ENCODE measurements at places on chromosomes 2 and 18.
A peak's percentile ranks its signal among the peaks of the same experiment; 100 is the strongest.

GRCh38 chr2:2642906-2643890 is 312.1 kb upstream of the MYT1L start:
- H3K36me3 ChIP-seq = no peaks in the 10 kb centered on the region
- no peak for DNase-seq
- H3K27ac ChIP-seq = no peak overlapping the region
- H3K27me3 ChIP-seq = peaks cover 3% of the 10 kb centered on the region
- H3K4me3 ChIP-seq = no peak overlapping the region

GRCh38 chr2:218745160-218745558 is 34.5 kb downstream of the TTLL4 start:
- no peak for DNase-seq
- H3K4me1 ChIP-seq = peaks cover 12% of the 10 kb centered on the region
- no peaks in the 10 kb centered on the region for H3K27me3 ChIP-seq
- no peak overlapping the region for H3K27ac ChIP-seq
- H3K4me3 ChIP-seq = no peak overlapping the region

- H3K4me1 ChIP-seq = no peaks in the 10 kb centered on the region
- DNase-seq = no peak
- H3K27me3 ChIP-seq = no peaks in the 10 kb centered on the region
- H3K27ac ChIP-seq = no peak overlapping the region
Measured at GRCh38 chr2:133710613-133711012, 142.3 kb upstream of the NCKAP5 start.

- no peaks in the 10 kb centered on the region for H3K27me3 ChIP-seq
- no peak overlapping the region for H3K4me3 ChIP-seq
- no peak for DNase-seq
- no peaks in the 10 kb centered on the region for H3K4me1 ChIP-seq
- no peak overlapping the region for H3K27ac ChIP-seq
Measured at GRCh38 chr2:7289697-7290096, 372.5 kb downstream of the RNF144A start.

GRCh38 chr2:214489181-214489580 is 78.3 kb downstream of the VWC2L start:
- H3K4me1 ChIP-seq = peaks cover 8% of the 10 kb centered on the region
- DNase-seq = no peak
- H3K27ac ChIP-seq = no peak overlapping the region
- no peak overlapping the region for H3K4me3 ChIP-seq

DNA sequence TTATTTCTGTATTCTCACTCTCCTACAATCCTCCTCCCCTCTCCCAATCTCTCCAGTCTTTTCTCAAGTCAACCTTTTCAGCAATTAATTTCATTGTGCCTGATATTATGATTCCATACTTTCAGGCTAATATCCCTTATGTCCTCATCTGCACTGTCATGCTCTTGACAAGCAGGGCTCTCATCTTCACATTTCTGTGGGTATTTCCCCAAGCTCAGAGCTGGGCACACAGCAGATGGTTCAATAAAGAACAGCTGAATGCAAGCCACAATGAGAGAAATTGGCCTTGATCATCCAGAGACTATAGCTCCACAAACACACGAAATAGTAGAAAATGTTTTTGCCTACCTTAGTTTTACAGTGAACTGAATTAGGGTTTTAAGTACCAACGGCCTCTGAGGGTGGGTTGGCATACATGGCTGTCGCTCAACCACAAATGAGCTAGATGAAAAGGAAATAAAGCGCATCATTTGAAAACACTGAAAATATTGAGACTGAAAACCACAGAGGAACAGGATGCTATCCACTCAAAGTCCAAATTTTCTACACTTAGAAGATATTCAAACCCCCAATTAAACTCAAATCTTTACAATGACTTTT is 47.5 kb upstream of the STAT1 start:
- H3K27ac ChIP-seq = no peak overlapping the region
- H3K4me3 ChIP-seq = no peak overlapping the region
- no peaks in the 10 kb centered on the region for H3K36me3 ChIP-seq

- H3K4me1 ChIP-seq = no peaks in the 10 kb centered on the region
- no peak overlapping the region for H3K4me3 ChIP-seq
- H3K27me3 ChIP-seq = no peaks in the 10 kb centered on the region
- DNase-seq = no peak
Measured at GRCh38 chr2:134457765-134458472, 204.0 kb downstream of the MGAT5 start.

- H3K27me3 ChIP-seq = no peaks in the 10 kb centered on the region
- H3K27ac ChIP-seq = no peak overlapping the region
- no peaks in the 10 kb centered on the region for H3K4me1 ChIP-seq
- no peaks in the 10 kb centered on the region for H3K36me3 ChIP-seq
- no peak for DNase-seq
- H3K4me3 ChIP-seq = no peak overlapping the region
Measured at GRCh38 chr2:112118148-112118547, 20.0 kb upstream of the FBLN7 start.

DNA sequence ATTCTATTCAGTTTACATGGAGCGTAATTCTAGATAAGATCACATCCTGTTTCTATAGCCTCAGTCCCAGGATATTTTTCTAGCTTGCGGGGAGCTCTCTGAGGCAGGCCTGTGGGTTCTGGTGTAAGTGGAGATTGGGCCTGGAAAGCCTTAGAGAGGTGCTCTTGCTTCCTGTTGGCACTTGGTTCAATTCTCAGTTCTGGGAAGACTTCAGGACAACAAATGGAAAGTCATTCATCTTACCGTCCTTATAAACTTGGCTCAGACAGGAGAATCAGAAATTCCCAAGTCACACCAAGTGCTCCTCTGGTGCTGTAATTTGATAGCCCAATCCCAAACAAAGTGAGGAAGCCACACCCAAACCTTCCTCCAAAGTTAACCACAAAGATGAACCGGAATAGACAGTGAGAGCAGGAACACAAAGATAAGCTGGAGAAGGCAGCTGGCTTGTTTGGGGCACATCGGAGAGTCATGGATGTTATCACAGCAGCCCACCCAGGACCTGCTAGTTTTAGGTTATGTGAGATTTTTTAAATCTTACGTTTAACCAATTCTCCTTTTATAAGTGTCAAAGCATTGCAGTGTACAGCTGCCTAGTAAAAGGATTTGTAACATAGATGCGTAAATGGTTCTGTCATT is 144.3 kb upstream of the MAP3K20 start:
- peak overlapping the region; percentile 33 for H3K4me3 ChIP-seq
- H3K4me1 ChIP-seq = no peaks in the 10 kb centered on the region
- no peak for DNase-seq
- H3K36me3 ChIP-seq = no peaks in the 10 kb centered on the region

DNA sequence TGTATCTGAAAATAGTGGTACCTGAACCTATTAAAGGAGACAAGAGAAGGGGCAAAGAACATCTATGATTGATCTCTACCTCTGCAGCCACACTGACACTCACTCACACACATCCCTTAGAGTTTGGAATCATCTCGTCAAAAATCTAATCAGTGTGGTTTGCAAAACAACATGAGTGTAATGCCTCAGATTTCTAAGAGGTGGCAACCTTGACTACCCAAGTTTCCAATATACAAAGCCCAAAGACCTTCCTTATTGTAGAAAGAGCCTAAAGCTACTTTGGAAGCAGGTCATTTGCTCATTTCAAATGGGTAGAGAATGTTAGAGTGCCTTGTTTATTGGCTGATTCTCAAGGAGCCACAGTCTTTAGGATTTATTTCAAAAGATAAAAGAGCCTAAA is 444.9 kb downstream of the ARHGAP15 start:
- H3K27me3 ChIP-seq = no peaks in the 10 kb centered on the region
- no peaks in the 10 kb centered on the region for H3K4me1 ChIP-seq
- no peak overlapping the region for H3K27ac ChIP-seq
- DNase-seq = no peak
- H3K36me3 ChIP-seq = no peaks in the 10 kb centered on the region

- peaks cover 17% of the 10 kb centered on the region for H3K4me1 ChIP-seq
- H3K36me3 ChIP-seq = no peaks in the 10 kb centered on the region
- H3K27ac ChIP-seq = no peak overlapping the region
- H3K4me3 ChIP-seq = no peak overlapping the region
- H3K27me3 ChIP-seq = no peaks in the 10 kb centered on the region
Measured at GRCh38 chr2:111171337-111171930, 50.7 kb downstream of the BCL2L11 start.

GRCh38 chr2:105391058-105391627 is 7.7 kb downstream of the FHL2 start:
- H3K27me3 ChIP-seq = no peaks in the 10 kb centered on the region
- peaks cover 6% of the 10 kb centered on the region for H3K36me3 ChIP-seq
- peaks cover 58% of the 10 kb centered on the region for H3K4me1 ChIP-seq
- no peak overlapping the region for H3K4me3 ChIP-seq

DNA sequence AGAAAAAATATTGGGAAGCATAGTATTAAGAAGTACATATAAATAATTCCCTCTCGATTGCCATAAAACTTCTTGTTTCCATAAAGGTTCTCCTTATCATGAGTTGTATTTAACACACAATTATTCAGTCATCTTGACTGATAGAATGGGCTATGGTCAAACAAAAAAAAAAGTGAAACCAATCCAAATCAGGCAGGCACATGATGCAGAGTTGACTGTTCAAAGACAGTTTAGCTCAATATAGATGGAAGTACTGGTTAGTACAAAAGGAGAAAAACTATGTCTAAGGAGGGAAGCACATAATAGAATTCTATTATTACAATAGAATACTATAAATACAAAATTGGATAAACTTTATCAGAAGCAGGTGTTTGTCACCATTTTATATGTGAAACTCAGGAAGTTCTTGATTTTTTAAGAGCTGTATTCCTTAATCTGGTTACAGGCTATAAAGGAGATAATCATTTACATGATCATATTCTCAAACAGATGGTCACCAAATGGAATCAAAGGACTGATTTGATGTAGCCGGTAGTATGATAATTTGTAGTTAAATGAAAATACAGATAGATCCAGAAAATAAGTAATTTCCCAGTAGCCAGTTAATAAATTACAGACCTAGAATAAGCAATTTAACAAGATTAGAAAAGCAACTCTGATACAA is 18.2 kb upstream of the CALCRL start:
- no peak overlapping the region for H3K27ac ChIP-seq
- no peak for DNase-seq
- H3K4me1 ChIP-seq = no peaks in the 10 kb centered on the region
- H3K27me3 ChIP-seq = no peaks in the 10 kb centered on the region
- H3K36me3 ChIP-seq = no peaks in the 10 kb centered on the region
- no peak overlapping the region for H3K4me3 ChIP-seq

DNA sequence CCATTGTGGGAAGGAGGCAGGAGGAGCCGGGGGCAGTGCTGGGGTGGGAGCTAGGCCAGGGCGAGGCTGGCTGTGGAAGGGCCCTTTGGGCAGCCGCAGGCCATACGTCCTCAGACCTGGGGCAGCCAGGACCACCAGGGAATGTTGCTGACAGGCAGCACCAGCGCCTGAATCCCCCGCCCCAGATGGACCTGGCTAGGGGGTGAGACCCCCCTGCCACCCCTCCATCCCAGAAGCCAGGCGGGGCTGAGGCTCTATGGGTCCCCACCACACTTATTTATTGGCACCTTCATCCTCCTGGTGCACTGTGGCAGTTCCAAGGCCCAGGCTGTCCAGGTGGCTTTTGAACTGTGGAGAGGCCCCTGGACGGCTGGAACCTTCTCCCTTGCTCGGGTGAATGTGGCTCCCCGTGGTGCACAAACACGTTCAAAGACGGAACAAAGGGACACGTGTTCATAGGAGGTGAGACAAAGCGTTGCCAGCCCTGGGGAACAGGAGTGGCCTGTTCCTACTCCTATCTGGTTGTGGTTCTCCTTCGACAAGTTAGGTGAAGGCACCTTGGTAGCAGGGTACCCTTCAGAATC is 35.1 kb downstream of the RAMP1 start:
- DNase-seq = no peak
- H3K27ac ChIP-seq = peak overlapping the region; percentile 98
- H3K36me3 ChIP-seq = no peaks in the 10 kb centered on the region

DNA sequence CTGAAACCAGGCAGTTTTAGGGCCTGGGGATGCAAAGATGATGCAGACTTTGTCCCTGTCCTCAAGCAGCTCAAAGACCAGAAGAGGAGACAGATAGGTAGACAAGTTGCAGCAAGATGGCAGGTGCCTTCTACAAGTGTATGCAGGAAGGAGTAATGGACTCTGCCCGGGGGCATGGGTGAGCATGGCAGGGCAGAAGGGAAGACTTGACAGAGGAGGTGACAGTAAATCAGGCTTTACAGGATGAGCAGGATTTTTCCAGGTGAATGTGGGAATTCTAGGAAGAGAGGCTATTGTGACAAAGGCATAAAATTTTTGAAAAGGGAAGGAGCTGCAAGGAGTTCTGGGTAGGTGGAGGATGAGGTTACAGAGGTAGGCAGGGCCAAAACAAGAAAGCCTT is 4.7 kb downstream of the EFEMP1 start:
- no peak overlapping the region for H3K4me3 ChIP-seq
- H3K36me3 ChIP-seq = no peaks in the 10 kb centered on the region
- H3K27me3 ChIP-seq = no peaks in the 10 kb centered on the region
- no peak overlapping the region for H3K27ac ChIP-seq
- no peak for DNase-seq

- no peak overlapping the region for H3K4me3 ChIP-seq
- no peak for DNase-seq
- H3K27me3 ChIP-seq = no peaks in the 10 kb centered on the region
- H3K27ac ChIP-seq = no peak overlapping the region
- H3K36me3 ChIP-seq = peaks cover 6% of the 10 kb centered on the region
- H3K4me1 ChIP-seq = no peaks in the 10 kb centered on the region
Measured at GRCh38 chr2:25929789-25930473, 51.6 kb upstream of the ASXL2 start.

- no peak for DNase-seq
- H3K4me3 ChIP-seq = no peak overlapping the region
- no peak overlapping the region for H3K27ac ChIP-seq
- H3K27me3 ChIP-seq = no peaks in the 10 kb centered on the region
- H3K36me3 ChIP-seq = no peaks in the 10 kb centered on the region
Measured at GRCh38 chr18:31680831-31681568, 3.4 kb downstream of the B4GALT6 start.

DNA sequence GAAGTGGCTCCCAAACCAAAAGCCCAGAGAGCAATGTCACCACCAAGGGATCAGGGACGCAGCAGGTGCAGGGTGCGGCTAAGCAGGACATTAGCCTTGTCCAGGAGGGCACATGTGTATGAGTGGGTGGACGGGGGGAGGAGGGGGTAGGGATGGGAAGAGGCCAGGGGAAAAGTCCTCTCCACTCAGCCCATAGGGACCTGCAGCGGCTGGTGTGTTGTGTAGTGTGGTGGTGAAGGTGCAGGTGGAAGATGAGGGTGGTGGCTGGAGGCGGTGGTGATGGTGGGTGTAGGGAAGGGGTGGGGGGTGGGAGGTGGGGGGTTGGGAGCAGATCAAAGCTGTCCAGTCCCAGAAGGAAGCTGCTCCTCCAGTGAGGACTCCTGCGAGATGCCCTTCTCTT is 3.7 kb downstream of the C2orf81 start:
- H3K4me3 ChIP-seq = no peak overlapping the region
- H3K27ac ChIP-seq = no peak overlapping the region
- no peaks in the 10 kb centered on the region for H3K36me3 ChIP-seq
- DNase-seq = no peak
- peaks cover 10% of the 10 kb centered on the region for H3K27me3 ChIP-seq
- H3K4me1 ChIP-seq = no peaks in the 10 kb centered on the region

GRCh38 chr2:212953170-212953920 is 198.1 kb downstream of the IKZF2 start:
- no peak for DNase-seq
- no peaks in the 10 kb centered on the region for H3K36me3 ChIP-seq
- no peak overlapping the region for H3K27ac ChIP-seq
- H3K4me1 ChIP-seq = peaks cover 26% of the 10 kb centered on the region
- H3K4me3 ChIP-seq = no peak overlapping the region

- no peaks in the 10 kb centered on the region for H3K4me1 ChIP-seq
- no peak overlapping the region for H3K27ac ChIP-seq
- no peak overlapping the region for H3K4me3 ChIP-seq
- no peaks in the 10 kb centered on the region for H3K27me3 ChIP-seq
Measured at GRCh38 chr2:44510246-44510645, 148.5 kb downstream of the CAMKMT start.

GRCh38 chr2:50783111-50783510 is 248.8 kb downstream of the NRXN1 start:
- H3K4me3 ChIP-seq = no peak overlapping the region
- no peak for DNase-seq
- no peaks in the 10 kb centered on the region for H3K4me1 ChIP-seq
- H3K27ac ChIP-seq = no peak overlapping the region
- H3K36me3 ChIP-seq = no peaks in the 10 kb centered on the region

Data from psoas muscle (tissue), 8 donors.